ENCODE measurements at places on chromosomes 13 and 19.

DNA sequence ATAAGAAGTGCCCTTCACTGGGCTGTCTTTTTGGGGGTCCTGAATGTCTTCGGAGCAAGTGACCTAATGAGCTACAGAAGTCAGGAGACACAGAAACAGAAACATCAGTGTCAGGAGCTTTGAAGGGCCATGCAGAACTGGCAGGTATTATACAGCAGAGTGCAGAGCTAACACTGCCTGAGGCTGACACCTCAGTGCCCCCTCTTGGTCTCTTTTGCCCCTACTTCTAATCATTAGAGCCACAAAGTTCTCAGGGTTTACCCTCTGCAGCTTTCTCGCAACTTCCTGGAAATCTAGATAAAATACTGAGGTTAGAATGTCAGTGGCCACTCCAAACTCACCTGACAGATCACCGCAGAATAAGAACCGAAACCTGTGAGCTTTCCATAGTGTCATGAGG is 172.7 kb downstream of the B3GLCT start:
- DNase-seq: no peak

DNA sequence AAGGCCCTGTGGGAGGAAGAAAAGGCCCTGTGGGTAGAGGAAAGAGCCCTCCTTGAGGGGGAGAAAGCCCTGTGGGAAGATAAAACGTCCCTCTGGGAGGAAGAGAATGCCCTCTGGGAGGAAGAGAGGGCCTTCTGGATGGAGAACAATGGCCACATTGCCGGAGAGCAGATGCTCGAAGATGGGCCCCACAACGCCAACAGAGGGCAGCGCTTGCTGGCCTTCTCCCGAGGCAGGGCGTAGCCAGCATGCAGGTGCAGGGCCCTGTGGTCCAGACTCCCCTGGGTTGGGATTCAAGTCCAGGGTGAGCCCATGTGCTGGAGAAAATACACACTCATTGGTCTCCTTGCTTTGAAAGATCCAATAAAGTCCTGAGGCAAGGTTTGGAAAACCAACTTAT is 4.1 kb downstream of the CCDC70 start:
- no peak for DNase-seq

- no peak for DNase-seq
Measured at GRCh38 chr19:35921012-35921411, 12.9 kb upstream of the TYROBP start.

DNA sequence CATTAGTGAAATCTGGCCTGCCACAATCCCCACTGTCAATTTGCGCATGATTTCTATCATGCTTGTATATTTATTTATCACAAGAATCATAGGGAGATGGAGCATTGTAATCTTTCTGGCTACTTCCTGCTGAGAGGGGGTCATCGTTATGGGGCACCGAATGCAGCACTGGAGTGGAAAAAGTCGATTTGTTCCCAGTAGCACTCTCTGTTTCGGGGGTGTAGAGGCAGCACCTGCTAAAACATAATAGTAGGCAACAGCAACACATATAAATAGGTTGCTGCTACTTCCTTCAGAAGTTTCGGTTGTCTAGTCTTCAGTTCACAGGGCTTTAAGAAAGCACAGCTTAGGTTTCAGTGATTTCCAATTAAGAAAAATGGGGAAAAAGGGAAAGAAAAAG is 23.4 kb upstream of the CEACAM21 start:
- no peak for DNase-seq

DNA sequence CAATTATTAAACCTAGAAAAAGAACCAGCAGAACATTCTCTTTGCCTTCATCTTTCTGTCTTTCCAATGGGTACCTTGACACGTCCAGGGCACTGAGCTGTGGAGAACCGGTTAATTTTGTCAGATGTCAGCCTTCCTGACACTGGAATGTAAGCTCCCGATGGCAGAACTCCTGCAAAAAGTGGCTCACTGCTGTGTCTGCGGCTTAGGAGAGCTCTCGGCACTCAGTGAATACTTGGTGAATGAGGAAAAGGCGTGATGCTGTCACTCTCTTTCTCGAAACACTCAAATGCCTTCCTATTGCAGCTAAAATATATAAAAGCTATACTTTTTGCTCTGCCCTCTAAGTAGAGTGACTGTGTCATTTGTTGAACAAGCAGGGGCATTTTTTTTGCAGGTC is 17.6 kb downstream of the CEBPA start:
- DNase-seq: no peak
